AG10803 (cell line): ENCODE measurements at places on chromosomes 2 and 18.

GRCh38 chr2:176445956-176446355 lies 176.7 kb downstream of the MTX2 start:
- DNase-seq, result peak; percentile 63

GRCh38 chr2:27007416-27008374 lies 25.1 kb upstream of the TMEM214 start:
- DNase-seq, result no peak

- no peak for DNase-seq
Measured at GRCh38 chr2:207938415-207938814, 86.9 kb downstream of the PLEKHM3 start.

GRCh38 chr18:36217348-36217747 lies 30.1 kb downstream of the MOCOS start:
- no peak for DNase-seq

DNA sequence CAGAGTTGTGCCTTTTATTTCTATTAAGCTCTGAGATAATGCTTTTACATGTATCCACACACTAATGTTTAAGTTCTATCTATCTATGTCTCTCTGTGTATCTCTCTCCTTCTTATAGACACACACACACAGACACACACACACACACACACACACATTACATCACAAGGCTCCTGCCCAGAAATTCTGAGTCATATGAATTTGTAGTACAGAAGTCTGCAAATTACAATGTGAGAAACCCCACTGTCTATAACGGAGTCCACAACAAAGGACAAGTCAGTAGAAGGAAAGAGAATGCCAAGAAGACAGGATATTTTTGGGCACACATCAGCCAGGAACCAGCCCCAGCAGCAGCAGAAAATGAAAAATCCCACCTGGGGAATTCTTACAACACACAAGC lies 142.4 kb downstream of the EN1 start:
- peak; percentile 86 for DNase-seq

DNA sequence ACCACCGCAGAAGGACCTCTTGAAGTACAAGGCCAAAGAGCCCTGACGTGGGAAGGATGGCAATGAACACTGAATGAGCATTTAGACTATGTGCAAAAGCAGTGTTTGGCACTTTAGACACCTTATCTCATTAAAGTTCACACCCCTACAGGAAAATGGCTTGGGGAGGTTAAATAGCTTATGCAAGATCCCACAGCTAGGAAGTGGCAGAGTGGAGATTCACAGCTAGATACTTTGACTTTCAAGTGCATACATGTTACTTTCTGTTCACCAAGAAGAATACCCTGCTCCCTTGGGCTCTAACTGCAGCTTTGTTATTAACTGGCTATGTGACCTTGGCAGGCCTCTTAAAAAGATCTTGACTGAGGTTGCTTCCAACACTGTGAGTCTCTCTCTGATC lies 58.2 kb downstream of the ICOS start:
- DNase-seq, result no peak

DNA sequence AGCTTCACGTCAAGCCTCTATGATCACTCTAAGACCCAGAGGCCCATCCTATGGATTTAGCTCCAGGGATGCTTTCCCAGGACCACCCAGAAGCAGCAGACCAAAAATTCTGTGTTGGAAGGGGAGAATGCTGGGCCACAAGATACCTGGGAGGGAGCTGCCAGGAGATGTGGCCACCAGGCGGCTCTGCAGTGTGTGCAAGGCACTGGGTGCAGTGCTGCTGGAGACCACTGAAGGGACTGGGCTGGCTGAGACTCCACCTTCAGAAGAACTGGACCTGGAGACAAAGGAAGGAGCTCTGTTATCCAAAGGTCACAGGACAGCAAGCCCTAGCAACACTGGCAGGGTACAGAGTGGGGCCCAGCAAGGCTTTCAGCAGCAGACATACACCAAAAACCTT lies 34.0 kb downstream of the KANSL3 start:
- no peak for DNase-seq

- DNase-seq, result peak; percentile 30
Measured at GRCh38 chr2:64063924-64064331, 44.7 kb upstream of the VPS54 start.

DNA sequence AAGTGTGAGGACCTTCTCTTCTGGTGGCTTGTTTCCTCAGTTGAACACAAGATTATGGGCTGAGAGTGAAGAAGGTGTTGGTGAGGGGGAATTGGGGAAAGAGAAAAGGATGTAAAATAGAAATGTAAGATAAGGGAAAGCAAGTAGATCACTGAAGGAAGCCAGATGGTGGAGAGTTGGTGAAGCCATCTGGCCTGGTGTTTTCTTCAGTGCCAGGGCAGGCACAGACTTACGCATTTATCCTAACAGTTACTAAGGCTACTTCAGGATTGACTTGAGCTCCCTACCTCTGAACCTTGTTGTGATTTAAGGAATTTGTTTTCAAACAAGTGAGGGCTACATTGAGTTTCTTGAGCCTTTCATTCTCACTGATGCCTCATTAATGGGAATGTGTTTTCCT lies 113.8 kb downstream of the GALNT1 start:
- DNase-seq, result no peak

- DNase-seq, result no peak
Measured at GRCh38 chr2:112143150-112143549, 5.0 kb downstream of the FBLN7 start.

- DNase-seq, result no peak
Measured at GRCh38 chr2:10777111-10777841, 35.3 kb downstream of the PDIA6 start.

- no peak for DNase-seq
Measured at GRCh38 chr2:20603791-20604190, 47.1 kb downstream of the HS1BP3 start.

- no peak for DNase-seq
Measured at GRCh38 chr2:132715386-132716351, 45.7 kb upstream of the LYPD1 start.

GRCh38 chr2:59000796-59001195 lies 759.7 kb upstream of the FANCL start:
- no peak for DNase-seq

GRCh38 chr2:98759827-98760625 lies 29.1 kb upstream of the MGAT4A start:
- DNase-seq, result no peak

- DNase-seq, result no peak
Measured at GRCh38 chr2:145875016-145875415, 1355.1 kb upstream of the ZEB2 start.

- no peak for DNase-seq
Measured at GRCh38 chr2:54879598-54880332, 156.3 kb downstream of the EML6 start.

DNA sequence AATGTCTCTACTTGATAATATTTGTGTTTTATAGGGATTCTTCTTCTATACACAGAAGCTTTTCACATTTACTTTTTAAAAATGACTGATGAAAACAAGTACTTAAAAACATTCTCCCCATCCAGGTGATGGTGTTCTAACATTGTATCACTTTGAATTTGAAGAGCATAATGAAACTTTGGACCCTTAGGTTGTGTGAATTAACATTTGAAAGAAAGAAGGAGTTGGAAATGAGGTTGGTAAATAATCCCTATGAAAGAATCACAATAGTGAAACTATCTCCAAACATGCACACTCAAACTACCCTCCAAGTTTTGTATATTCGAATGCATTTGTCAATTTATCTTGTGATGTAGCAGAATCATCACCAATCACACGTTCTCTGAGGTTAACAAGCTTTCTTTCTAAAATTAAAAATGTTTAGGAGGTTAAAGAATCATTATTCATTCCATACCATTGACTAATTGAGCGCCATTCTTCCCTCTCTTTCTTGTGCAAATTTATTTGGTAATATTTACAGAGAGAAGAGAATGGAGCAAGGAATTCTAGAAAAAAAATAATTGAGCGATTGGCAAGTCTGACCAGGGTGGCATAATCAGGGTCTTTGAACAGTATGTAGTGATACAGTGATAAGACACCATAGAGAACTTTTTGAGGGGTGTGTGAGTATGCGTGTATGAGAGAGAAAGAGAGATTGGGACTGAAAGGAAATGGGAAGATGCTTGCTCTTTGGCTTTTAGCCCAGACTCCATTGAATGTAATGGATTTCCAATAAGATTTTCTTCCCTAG lies 260.0 kb upstream of the NRXN1 start:
- DNase-seq, result no peak

GRCh38 chr2:148670773-148671172 lies 26.2 kb downstream of the EPC2 start:
- no peak for DNase-seq

DNA sequence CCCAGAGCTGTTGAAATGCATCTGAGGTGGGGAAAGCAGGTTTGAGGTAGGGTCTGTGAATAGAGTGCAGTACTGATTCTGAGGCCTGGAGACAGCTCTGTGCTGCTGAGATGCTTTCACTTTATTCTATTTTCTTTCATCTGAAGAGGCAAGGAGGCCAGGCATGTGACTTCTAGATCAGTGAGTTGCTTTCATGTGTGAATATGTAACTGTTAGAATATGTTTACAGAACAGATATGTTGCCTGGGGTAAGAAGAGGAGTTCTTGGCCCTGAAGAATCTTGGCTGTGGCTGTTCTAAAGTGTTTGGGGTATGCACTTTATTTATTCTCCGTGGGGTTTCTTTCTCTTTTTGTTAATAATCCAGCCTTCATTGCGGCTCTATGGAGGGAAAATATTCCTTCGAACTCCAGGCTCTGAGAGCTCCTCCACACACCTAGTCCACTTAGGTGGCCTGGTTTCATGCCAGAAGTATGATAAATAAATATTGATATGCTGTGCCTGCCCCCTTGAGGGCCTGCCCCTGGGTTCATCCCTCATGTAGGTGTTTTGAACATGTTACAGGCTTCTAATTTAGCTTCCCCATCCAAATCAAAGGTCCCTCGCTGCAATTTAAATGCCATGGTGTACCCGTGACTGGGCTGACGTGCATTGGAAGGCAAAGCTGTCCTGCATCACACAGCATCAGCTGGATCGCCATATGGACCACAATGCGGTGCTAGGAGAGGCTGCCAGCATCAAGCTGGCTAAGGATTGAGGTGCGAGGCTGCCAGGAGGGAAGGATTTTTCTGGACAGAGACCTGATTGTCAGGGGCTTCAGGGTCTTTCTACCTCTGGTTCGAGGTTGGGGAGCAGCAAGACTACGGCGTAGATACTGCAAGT lies 102.9 kb downstream of the PRKCE start:
- no peak for DNase-seq

DNA sequence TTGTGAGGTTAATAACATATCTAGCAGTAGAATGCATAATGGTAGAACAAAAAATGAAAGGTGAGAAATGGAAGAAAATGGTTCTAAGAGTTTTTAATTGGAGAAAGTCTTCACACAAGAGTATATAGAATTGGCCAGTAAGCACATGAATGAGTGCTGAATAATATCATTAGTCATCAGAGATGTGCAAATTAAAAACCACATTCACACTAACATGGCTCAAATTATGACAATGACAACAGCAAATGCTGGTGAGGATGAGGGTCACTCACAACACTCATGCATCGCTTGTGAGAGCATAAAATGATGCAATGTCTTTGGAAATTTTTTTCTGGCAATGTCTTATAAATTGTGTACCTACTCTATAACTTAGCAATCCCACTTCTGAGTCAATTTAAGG lies 1355.4 kb upstream of the ACVR2A start:
- no peak for DNase-seq

- DNase-seq, result no peak
Measured at GRCh38 chr18:59492756-59493421, 133.8 kb upstream of the LMAN1 start.

DNA sequence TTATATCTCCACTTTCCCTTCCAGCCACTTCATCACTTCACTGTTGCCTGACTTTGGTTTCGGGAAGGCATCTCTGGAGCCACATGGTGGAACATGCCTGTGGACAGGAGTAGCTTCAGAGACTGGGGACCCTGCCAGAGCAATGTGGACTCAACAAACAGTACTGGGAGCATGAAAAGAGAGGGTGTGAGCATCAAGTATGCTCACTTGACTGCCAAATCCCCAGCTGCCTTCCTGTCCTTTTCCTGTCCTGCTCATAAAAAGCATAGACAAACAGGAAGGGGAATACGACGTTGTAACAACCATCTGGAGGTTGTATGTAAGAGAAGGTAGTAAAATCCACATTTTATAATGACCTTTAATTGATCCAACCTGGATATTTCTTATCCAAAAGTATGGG lies 61.3 kb upstream of the CSRNP3 start:
- DNase-seq, result peak; percentile 2

DNA sequence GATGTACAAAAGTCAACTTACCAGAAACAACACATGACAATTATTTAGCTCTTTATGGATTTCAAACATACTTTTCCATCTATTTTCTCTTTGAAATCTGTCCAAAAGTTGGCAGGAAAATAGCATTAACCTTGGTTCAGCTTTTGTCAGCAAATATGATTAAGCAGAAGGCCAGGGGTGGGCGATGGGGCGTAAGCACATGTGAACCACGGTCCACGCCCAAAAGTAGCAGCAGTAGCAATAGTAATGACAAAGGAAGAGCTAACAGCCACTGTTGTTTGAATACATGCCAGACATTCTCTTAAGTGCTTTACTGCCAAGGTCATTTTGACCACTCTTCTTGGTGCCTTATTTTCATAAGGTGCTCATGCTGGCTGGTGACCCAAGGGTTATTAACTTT lies 73.5 kb downstream of the ANTXR1 start:
- DNase-seq, result peak; percentile 61

DNA sequence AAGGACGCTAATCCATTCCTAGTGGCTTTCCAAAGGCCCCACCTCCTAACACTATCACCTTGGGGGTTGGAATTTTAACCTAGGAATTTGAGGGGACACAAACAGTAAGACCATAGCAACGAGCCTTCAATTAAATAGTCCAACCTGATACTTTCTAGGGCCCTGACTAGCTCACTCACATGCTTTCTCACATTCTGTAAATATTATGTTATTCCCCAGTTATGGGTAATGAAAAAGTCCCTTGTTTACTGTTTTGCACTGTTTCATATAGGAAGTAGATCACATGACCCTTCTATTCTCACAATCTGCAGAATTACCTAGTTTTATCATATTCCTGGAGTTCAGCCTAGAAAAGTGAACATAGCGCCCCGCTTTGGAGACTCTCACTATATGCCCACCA lies 1212.1 kb upstream of the ACVR2A start:
- no peak for DNase-seq

- peak; percentile 95 for DNase-seq
Measured at GRCh38 chr2:120596990-120597594, 138.6 kb upstream of the GLI2 start.

- DNase-seq, result no peak
Measured at GRCh38 chr2:175441181-175441761, 259.8 kb upstream of the ATP5MC3 start.

- DNase-seq, result peak; percentile 36
Measured at GRCh38 chr2:67633212-67633856, 236.2 kb downstream of the ETAA1 start.

DNA sequence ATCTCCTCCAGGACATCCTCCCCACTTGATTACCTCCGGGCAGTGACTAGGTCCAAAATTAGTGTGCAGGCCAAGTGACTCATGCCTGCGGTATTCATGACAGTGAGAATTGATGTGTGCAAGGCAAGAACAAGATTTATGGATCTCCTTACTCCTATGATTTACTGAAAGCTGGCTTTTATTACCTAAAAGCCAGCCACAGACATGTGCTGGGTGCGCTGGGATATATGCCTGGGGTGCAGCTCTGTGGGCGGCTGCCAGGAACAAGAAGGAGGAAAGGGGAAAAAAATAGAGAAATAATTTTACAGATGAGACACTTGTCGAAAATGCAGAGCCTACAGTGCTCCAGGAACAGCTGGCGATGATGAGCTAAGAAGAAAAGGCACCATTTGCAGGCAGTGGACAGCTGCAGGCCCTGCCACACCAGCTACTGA lies 359.3 kb downstream of the CMPK2 start:
- peak; percentile 67 for DNase-seq

GRCh38 chr18:58592223-58593214 lies 36.4 kb downstream of the ALPK2 start:
- no peak for DNase-seq
